Stimulated activated CD8-positive, alpha-beta memory T cell treated with anti-CD3 and anti-CD28 coated beads, Interleukin-2, amount 100 ng/mL, for 1 hour (primary cell): ENCODE measurements at places on chromosomes 7 and 10.

DNA sequence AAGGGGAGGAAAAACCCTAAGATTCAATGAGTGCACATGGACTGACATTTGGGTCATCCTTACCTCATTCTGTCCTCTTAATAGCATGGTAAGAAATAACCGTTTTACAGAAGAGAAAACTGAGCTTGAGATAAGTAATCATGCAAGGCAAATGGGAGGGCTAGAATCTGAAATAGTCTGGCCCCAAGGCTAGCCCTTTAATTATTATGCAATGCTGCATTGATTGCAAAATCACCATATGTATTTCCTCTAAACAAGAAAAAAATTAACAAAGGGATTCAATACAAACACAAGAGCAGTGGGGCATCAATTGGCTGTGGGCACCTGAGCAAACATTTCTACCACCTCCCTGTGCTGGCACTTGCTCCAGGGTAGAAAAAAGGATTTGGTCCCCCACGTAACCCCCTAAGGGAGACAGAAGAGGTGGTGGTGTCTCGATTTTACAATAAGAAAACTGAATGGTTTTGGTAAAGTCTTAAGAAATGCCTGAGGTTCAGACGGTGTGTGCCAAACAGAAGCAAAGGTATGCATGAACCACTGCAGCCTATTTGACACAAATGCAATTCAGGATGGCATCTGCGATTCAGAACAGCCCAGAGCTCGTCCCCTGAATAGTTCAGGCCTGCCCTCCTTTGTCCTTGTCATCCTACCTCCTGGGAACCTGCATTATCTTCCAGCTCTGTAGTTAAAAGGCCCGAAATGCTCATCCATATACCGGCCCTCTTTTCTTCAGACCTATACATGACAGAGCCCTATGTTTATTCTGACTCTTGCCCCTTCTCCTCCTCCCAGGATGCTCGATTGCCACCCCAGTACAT lies 23.6 kb downstream of the PIP4K2A start:
- no peak for DNase-seq

DNA sequence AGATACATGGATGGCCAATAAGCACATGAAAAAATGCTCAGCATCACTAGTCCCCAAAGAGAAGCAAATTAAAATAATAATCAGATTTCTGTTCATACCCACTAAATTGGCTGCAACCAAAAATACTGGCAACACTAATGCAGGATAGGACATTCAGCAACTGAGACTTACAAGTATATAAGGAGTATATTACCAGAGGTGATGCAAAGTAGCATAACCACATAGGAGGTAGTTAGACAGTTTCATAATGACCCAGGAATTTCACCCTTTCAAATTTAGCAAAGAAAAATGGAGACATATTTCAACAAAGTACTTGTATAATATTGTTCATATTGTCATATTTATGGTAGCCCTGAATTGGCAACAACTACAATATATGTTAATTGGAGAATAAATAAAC lies 727.8 kb downstream of the GRID1 start:
- no peak for DNase-seq

- no peak for DNase-seq
Measured at GRCh38 chr7:132276234-132276630, 300.0 kb downstream of the PLXNA4 start.

GRCh38 chr10:33125522-33126517 lies 167.8 kb upstream of the ITGB1 start:
- no peak for DNase-seq

DNA sequence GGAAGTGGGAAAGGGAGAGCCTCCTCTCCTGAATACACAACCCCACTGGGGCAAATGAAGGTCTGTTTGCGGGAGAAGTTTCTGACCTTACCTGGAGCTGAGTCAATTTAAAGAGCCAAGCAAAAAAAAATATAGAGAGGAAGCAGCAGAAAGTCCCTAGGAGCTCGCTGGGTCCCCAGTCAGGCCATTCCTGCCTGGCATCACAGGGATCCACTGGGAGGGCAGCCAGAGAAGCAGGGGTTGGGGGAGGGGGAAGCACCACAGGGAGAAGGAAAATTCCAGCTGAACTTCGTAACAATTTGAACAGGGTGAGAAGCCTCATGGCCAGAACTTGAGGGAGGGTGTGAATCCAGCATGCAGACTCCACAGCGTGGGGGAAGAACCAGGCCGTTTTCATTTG lies 298.7 kb downstream of the LRRTM3 start:
- DNase-seq, result no peak

DNA sequence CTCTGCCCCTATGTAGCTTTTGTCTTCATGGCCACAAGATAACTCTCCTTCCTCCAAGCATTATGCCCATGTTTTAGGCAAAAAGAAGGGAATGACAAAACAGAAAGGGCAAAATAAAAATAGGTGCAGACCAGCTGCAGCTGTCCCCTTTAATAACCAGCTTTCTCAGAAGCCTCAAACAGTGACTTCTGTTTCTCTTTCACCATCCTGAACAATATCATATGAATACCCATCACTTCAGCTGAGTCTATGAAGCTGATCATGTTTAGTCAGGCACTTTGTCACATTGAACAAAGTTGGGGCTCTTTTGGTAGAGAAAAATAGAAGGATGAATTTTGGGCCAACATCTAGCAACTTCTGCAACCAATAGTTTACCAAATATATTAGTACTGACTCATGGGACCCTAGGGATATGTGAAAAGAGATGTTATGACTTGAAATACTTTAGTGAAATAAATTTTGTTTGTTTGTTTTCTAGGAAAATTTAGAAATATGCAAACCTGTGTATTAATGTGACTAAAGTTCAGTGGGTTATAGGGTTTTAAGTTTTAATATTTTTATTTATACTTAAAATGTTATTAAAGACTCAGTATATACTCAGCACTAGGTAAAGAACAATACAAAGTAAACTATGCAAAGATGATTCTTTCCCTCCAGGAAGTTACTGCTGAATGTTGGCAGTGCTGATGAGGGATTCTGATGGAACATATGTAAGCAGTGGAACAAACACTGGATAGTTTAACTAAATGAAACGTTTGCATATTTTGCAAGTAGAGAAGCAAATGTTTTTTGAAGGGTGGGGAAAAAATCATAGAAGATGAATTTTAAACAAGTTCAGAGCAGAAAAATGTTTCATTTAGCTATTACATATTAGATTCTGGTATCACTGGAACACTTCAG lies 133.7 kb downstream of the FOXP2 start:
- no peak for DNase-seq

- DNase-seq, result no peak
Measured at GRCh38 chr10:111762114-111762513, 421.5 kb downstream of the GPAM start.

DNA sequence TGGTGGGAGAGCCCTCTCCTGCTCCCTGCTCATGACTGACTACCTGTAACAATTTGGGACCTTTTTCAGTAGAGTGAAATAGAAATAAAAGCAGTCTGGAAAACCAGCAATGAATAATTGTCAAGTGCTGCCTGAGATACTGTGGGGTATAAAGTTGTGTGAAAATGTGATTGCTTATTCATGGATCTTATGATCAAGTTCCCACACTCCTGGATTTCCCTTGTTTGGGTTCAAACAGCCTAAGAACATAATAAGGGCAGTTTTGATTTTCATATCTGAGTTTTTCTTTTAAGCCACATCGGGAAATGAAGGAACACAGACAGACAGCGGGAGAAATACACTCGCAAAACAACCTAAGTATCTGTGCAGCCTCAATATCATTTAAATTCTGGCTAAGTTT lies 52.9 kb downstream of the CALD1 start:
- DNase-seq, result no peak

DNA sequence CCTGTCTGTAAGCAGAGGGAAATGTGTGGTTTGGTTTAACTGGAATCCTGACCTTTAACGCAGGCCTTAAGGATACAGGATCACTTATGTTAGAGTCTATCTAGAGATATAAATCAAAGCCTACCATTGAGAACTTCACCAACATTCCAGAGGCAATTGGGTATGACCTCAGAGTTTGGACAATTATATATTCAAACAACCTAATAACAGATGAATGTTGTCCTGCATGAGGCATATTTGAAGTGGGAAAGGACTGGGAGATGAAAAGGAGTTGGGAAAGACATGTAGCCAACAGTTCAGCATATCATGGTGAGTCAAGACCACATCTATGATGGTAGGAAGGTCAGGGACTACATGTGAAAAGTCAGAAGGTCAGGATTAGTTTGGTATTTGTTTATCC lies 274.2 kb downstream of the DOCK4 start:
- no peak for DNase-seq
